AG09319 (cell line): ENCODE measurements at places on chromosomes 2 and 18.

DNA sequence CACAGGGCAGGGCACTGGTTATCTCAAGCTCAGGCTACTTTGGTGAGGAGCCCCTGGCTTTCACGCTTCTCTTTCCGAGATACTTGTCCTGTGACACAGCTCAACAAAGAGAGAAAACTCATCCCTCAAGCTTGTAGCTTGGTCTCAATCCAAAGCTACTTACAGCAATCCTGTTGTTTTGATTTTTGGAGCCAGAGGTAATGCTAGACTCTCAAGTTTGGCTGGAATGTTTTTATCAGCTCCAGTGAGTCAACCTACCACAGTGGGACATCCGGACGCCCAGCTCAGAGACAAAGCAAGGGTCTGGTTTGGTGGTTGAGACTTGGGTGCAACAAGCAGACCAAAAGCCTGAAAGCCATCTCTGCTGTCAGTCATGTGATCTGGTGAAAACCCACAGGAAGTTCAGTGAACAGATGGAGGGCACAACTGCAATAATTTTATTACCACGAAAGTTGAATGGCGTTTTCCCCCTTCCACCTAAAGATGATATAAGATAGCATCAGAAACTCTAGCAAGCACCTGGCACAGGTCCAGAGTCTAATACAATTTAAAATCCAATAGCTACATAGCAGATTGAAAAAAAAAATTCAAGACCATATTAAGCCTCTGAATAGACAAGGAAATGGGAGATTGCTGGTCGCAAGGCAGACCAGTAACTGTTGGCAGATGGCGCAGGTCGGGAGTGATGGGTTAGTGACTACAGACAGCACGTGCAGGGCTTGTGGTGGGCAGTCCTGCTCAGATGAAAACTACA is 102.3 kb upstream of the SMAD7 start:
- peak; percentile 64 for DNase-seq

GRCh38 chr18:77210249-77210648 is 39.4 kb upstream of the GALR1 start:
- DNase-seq = no peak

GRCh38 chr2:96402591-96402990 is 67.0 kb downstream of the NCAPH start:
- no peak for DNase-seq

- DNase-seq = no peak
Observed at GRCh38 chr2:238114331-238114841, 14.2 kb downstream of the ESPNL start.

- DNase-seq = no peak
Observed at GRCh38 chr2:16318474-16319195, 347.0 kb downstream of the CYRIA start.

- DNase-seq = no peak
Observed at GRCh38 chr2:230980468-230980867, 15.5 kb upstream of the SPATA3 start.

- DNase-seq = no peak
Observed at GRCh38 chr2:64260817-64261216, 116.6 kb upstream of the PELI1 start.
